ENCODE measurements at places on chromosomes 2 and 18.

GRCh38 chr2:73981081-73982001 is 3.4 kb upstream of the TET3 start:
- no peak for DNase-seq

DNA sequence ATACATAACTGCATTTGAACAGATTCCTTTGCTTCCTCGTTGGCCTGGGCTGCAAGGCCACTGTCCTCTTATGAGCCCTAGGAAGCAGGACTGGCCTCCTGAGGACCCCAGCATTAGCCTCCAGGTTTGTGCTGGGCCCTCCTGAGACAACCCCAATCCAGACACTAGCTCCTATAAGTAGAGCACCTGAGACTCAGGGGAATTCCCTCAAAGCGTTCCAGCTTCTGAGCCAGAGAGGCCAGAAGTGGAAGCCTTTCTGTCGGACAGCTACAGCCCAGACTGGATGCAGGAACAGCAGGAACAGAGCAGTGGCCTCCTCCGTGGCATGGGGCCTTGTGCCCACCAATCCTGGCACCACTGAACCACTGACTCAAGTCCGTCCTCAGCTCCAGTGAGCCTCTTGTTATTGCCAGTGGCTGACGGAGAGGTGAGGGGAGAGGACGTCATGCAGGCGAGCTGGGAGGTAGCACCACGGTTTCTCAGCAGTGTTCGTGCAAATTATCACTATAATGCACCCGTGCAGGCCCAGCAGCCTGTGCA is 67.2 kb downstream of the NPAS2 start:
- DNase-seq = no peak

DNA sequence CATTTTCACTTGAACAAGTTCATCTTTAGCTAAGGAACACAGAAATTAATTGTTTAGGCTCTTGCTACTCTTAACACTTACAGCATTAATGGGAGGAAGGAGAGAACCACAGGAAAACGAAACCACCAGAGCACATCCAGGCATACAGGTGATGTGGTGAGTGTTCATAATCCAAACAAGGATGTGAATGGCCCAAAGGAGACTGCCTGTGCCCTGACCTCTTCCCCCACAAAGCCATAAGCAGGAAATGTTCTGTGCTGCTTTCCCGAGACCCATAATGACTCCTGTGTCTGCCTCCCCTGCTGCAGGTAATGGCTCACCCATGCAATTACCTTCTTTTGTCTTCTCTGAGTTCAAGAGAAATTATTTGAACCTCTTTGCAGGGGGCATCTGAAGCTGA is 295.9 kb upstream of the LINC00305 start:
- no peak for DNase-seq

- no peak for DNase-seq
These were observed 8.6 kb upstream of the ABCB11 start for GRCh38 chr2:169039702-169040101.

DNA sequence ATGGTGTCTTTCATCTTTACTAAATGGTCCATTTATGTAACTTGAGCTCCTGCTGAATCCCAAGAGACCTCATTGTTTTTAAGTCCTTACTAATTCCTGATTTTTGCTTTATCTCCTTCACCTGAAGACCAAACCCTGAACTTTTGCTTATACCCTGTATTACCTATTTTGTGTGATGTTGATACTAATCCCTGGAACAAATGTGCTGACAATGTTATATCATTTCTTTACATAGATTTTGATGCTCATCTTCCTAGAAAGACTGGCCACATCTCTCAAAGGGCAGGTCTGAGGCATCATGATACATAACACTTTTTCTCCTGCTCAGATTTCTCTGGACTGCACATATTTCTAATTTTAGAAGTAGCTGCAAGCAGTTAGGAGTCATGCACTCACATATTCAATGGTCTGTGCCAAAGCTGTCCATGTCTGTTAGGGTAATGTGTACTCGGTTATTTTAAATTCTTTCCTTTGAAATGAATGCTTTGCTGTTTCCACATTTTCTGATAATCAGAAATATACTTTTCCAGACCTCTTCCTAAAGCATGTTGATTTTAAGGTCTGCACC is 427.9 kb upstream of the HNRNPA3 start:
- DNase-seq = no peak

GRCh38 chr18:58491773-58492752 is 136.8 kb downstream of the ALPK2 start:
- no peak for DNase-seq

DNA sequence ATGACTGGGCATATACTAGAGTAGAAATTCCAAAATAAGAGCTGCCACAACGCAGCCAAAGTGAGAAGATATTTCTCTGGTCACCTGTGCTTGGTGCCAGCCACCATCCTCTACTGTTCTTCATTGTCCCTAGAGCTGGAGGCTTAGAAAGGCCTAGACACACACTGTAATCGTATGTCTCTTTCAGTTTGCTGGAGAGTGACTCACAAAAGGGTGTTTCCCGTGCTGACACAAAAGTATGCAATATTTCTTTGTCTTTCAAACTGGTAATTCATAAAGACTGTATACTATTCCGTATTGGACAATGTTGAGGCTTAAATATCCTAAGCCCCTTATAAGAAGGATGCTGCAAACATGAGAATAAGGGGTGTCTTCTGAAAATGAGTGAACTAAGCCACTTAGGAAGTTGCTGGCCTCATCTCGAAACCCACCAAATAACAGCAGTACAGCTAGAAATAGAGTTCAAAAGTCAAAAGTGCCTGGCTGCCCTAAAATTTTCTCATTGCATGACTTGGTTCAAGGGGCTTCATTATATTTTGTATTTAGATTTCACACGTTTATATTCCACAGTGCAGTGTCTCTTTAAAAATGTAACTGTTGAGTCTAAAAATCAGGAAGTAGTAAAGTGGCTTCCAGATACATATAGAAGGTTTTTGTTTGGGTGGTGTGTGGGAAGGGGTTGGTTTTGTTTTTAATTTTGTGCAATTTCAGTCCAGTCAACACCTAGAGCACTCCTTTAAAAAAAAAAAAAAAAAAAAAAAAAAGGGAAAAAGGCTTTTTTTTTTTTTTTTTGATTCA is 601.1 kb downstream of the ARHGAP15 start:
- no peak for DNase-seq

DNA sequence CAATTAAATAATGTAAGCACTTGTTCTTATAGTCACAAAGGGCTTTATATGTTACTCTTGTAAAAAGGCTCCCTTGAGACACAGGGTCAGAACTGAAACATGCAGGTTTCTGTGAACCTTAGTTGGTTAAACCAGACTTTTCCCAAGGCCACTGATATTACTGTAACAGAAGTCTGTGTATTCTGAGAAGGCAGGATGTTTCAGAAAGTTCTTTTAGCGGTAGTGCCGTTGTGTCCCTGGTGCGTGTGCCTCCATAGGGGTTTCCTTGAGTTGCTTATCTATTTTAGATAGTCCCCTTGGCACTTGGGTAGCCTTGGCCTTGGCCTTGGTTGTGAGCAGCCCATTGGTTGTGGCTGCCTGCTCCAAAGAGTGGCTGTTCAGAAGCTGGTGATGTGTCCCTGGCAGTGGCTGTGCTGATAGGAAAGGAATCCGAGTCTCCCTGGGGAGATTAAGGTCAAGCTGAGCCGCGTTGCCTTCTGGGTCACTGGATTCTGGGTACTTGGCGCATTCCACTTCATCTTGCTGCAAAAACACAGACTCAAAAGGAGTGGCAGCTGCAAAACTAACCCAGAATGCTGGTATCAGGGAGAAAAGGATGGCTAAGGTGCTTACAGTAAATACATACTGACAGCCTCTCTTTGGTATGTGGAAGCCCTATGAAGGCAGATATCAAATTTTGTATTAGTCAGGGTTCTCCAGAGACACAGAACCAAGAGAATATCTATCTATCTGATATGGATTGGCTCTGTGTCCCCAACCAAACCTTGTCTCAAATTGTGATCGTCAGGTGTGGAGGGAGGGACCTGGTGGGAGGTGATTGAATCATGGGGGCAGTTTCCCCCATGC is 69.7 kb downstream of the FHOD3 start:
- DNase-seq = no peak

GRCh38 chr2:127065299-127065939 is 41.5 kb downstream of the BIN1 start:
- DNase-seq = no peak

- DNase-seq = no peak
These were observed 98.0 kb downstream of the HRH4 start for GRCh38 chr18:24558403-24558802.

DNA sequence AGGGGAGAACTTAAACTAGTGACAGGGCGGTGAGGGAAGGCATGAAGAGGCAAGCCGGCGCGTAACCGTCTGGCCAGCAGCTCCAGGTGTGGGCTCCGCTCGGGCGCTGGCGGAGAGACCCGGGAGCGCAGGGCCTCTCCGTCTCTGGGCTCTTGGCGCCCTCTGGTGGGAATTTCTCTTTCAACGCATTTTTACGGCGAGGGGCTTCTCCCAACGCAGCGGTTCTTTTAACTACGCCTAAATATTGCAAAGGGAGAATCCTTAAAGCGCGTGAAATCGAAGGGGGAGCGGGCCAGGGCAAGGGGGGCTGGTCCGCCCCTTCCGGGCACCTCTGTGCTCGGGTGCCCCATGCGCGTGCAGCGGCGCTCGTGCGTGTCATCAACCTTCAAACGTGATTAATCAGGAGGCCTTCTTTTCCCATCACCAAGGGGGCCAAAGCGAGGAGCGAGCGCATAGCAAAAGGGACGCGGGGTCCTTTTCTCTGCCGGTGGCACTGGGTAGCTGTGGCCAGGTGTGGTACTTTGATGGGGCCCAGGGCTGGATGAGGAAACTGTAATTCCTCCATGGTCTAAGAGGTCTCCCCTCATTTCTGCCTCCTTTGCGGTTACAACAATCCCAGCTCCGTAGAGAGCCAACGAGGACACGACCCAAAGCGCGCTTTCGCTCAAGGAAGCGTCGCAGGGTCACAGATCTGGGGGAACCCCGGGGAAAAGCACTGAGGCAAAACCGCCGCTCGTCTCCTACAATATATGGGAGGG is 762 bp upstream of the GAD1 start:
- DNase-seq = peak; percentile 53

- DNase-seq = no peak
These were observed 130.6 kb upstream of the UBE2E3 start for GRCh38 chr2:180849851-180850250.

GRCh38 chr2:236795169-236795860 is 225.7 kb downstream of the ACKR3 start:
- DNase-seq = no peak

DNA sequence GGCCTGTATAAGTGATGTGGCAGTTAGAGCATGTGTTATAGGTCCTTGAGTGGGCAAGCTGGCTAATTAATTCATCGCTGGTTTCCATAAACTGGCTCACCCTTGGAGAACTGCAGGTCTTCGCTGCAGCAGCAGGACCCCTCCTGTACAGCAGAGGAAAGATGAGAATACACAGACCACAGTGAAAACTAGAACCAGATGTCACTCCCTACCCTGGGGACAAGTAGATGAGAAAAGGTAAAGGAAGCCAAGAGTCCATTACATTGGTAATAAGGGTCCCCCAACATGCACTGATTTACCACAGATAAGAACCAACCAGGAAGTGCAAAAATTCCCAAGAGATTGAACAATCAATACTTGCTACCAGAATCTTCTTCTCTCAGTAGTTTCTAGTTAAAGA is 415.6 kb upstream of the LYPD1 start:
- no peak for DNase-seq

GRCh38 chr2:47631306-47631705 is 151.6 kb upstream of the MSH6 start:
- DNase-seq = no peak

- DNase-seq = no peak
These were observed 307.4 kb upstream of the VWC2L start for GRCh38 chr2:214103276-214104001.

GRCh38 chr2:121992700-121993099 is 237.2 kb downstream of the TSN start:
- DNase-seq = no peak

DNA sequence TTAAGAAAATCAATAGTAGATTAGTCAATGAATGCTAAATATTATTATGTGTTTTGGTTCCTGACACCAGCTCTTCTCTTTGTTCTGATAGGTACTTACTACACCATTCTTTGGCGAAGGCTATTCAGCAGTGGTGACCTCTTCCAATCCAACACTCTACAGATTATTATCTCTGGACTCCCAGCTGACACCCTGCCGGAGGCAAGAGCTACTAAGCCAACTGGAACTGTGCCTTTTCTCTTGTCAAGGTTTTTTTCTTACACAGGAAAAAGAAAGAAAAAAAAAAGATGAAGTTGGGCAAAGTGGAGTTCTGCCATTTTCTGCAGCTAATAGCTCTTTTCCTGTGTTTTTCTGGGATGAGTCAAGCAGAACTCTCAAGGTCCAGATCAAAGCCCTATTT is 11.7 kb downstream of the CDH7 start:
- no peak for DNase-seq

GRCh38 chr2:215870088-215870490 is 143.3 kb downstream of the MREG start:
- no peak for DNase-seq

- no peak for DNase-seq
These were observed 169.7 kb downstream of the CDCA7 start for GRCh38 chr2:173524256-173524955.

- DNase-seq = peak; percentile 1
These were observed 336.4 kb downstream of the PARD3B start for GRCh38 chr2:204881655-204882054.

- DNase-seq = no peak
These were observed 349.3 kb upstream of the SLC39A10 start for GRCh38 chr2:195307751-195308150.

DNA sequence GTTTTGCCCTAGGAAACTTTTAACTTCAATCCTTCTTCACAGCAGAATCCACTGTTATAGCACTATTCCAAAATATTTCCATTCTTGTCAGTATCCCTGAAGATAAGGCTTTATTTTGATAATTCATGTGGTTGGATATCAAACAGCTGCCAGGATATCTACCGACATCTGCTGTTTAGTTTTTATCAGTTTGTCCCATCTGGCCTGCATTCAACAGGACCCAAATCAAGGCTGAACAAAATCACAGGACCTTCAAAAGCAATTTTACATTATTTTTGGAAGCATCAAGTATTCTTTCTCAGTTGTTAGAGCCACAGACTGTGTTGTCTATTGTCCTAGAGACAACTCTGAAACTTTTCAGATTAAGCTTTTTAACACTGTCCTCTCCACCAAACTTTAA is 429.0 kb upstream of the PIK3C3 start:
- DNase-seq = no peak

- no peak for DNase-seq
These were observed 62.1 kb downstream of the C18orf63 start for GRCh38 chr18:74377776-74378175.

GRCh38 chr2:119598596-119599263 is 54.5 kb downstream of the CFAP221 start:
- DNase-seq = no peak

DNA sequence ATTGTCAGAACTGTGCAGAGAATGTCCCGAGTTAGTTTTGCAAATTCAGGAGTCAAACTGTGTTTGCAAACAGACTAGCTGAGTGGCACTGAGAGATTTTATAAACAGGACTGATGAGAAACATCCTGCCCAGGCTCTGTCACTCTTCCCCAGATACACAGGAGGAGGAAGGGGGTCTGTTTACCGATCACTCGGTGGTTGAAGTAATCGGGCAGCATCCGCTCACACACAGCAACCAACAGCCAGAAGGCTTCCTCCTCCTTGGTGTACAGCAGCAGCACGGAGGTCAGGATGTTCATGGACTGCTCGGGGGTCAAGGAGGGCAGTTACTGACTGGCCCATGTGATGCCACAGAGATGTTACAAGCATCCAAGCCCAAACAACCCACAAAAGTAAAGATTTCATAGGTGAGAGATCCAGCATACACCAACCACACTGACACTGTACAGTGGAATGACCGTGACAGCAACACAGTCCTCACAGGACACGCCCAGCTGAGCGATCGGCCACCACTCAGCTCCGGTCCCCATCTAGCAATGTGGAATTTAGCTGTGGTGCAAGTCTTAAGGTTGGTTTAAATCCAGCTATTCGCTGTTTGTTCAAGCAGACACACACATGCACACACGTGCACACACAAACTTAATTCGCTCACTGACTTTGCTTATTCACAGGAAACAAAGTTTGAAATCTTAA is 30.1 kb downstream of the RPL31 start:
- DNase-seq = no peak

Measured in activated T-cell treated with anti-CD3 and anti-CD28 coated beads for 24 hours (primary cell).